Natural killer cell (primary cell): ENCODE measurements at places on chromosomes 4 and X. TPM values are rescaled to one million over a fixed set of nuclear protein-coding genes. Genes with fewer than 3 reads are reported as not detected.

GRCh38 chr4:129515356-129515755, 419.4 kb downstream of the C4orf33 start:
- H3K4me1 ChIP-seq = no peaks in the 10 kb centered on the region
- DNase-seq = no peak
- no peak overlapping the region for H3K4me3 ChIP-seq
- H3K36me3 ChIP-seq = no peaks in the 10 kb centered on the region
- H3K27ac ChIP-seq = no peak overlapping the region

- H3K4me1 ChIP-seq = no peaks in the 10 kb centered on the region
- no peak overlapping the region for H3K4me3 ChIP-seq
- no peak overlapping the region for H3K27ac ChIP-seq
- H3K27me3 ChIP-seq = no peaks in the 10 kb centered on the region
- H3K36me3 ChIP-seq = no peaks in the 10 kb centered on the region
- DNase-seq = no peak
Measured at GRCh38 chrX:8969378-8969777, 64.5 kb downstream of the FAM9B start.

DNA sequence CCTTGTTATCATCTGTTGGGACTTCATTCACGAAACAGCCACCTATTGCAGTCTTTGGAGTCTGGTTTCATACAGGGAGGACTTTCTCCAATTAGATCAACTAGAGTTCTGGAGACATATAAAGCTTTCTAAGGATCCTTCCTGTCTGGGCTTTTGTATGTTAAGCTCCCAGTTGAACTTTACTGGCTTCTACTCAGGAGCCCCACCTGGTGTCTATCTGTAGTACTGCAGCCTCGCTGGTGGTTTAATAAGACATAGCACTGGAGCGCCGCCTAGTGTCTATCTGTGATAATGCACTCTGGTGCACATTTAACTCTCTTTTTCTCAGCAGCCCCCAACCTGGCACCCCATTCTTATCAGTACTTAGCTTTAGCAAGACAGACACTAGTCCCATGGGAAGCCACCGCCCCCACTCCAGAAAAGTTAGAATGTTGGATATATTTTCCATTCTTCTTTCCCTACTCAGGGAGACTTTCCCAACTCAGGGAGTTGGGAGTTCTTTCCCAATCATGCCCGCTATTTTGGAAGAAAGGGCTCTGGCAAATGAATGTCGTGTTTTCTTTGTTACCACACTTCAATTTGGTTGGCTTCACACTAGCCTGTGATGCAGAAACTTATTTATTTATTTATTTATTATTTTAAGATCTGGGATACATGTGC, 36.9 kb upstream of the SYTL4 start:
- H3K4me1 ChIP-seq = no peaks in the 10 kb centered on the region
- H3K27me3 ChIP-seq = no peaks in the 10 kb centered on the region
- H3K4me3 ChIP-seq = no peak overlapping the region
- H3K27ac ChIP-seq = no peak overlapping the region
- H3K36me3 ChIP-seq = no peaks in the 10 kb centered on the region

DNA sequence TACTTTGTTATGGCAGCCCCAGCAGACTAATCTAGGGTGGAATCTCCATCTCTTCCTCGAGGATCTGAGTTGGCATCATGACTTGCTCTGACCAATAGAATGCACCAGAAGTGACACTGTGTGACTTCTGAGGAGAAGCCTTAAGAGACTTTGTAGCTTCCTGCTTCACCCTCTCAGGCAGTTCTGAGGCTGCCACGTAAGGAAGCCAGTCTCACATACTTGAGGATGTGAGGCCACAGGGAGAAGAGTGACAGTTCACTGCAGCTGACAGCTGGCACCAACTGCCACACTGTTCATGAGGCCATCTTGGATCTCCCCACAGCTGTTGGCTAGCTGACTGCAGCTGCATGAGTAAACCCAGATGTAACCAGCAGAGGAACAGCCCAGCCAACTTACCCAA, 29.3 kb upstream of the BCOR start:
- no peak overlapping the region for H3K4me3 ChIP-seq
- no peaks in the 10 kb centered on the region for H3K27me3 ChIP-seq
- no peaks in the 10 kb centered on the region for H3K36me3 ChIP-seq
- H3K27ac ChIP-seq = no peak overlapping the region
- H3K4me1 ChIP-seq = no peaks in the 10 kb centered on the region

GRCh38 chr4:101885574-101885973, 95.0 kb downstream of the BANK1 start:
- no peaks in the 10 kb centered on the region for H3K4me1 ChIP-seq
- no peak for DNase-seq
- H3K27ac ChIP-seq = no peak overlapping the region

GRCh38 chr4:145797278-145797677, 117.3 kb downstream of the C4orf51 start:
- no peak for DNase-seq
- no peaks in the 10 kb centered on the region for H3K4me1 ChIP-seq
- no peaks in the 10 kb centered on the region for H3K36me3 ChIP-seq
- H3K27me3 ChIP-seq = no peaks in the 10 kb centered on the region
- no peak overlapping the region for H3K4me3 ChIP-seq
- H3K27ac ChIP-seq = no peak overlapping the region

DNA sequence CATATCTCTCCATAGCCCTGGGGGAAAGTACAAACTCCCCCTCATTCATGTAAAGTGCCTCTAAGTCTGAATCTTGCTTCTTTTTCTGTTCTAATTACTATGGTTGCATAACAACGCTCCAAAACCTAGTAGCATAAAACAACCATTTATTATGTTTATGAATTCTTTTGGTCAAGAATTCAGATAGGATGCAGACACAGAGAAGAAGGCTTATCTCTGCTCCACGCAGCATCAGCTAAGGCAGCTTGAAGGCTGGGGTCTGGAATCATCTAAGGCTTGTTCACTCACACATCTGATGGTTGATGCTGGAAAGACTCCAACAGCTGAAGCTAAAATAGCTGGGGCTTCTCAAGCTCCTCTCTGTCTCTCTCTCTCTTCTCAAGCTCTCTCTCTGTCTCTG, 564.5 kb downstream of the ZNF674 start:
- no peaks in the 10 kb centered on the region for H3K27me3 ChIP-seq
- no peak for DNase-seq
- H3K4me1 ChIP-seq = no peaks in the 10 kb centered on the region
- H3K27ac ChIP-seq = no peak overlapping the region
- H3K36me3 ChIP-seq = no peaks in the 10 kb centered on the region

- no peak overlapping the region for H3K4me3 ChIP-seq
- H3K27ac ChIP-seq = no peak overlapping the region
- no peak for DNase-seq
- no peaks in the 10 kb centered on the region for H3K36me3 ChIP-seq
Measured at GRCh38 chrX:9911487-9911886, 55.7 kb upstream of the CLDN34 start.

GRCh38 chrX:121084903-121085611, 37.6 kb downstream of the GLUD2 start:
- no peak overlapping the region for H3K4me3 ChIP-seq
- no peaks in the 10 kb centered on the region for H3K27me3 ChIP-seq
- no peaks in the 10 kb centered on the region for H3K36me3 ChIP-seq
- no peak overlapping the region for H3K27ac ChIP-seq

The PNMA6A gene
- total RNA-seq = not detected

The UGT2B17 gene
- not detected for total RNA-seq

The MAGEA3 gene
- total RNA-seq = not detected

The ENPP6 gene
- total RNA-seq = not detected
